ENCODE measurements at places on chromosomes 7 and 10.

GRCh38 chr10:123462756-123463155, 203.4 kb upstream of the GPR26 start:
- DNase-seq = no peak

GRCh38 chr10:96441322-96441885, 72.3 kb downstream of the TLL2 start:
- no peak for DNase-seq

- no peak for DNase-seq
These were observed 43.7 kb upstream of the SLIT1 start for GRCh38 chr10:97229322-97230015.

DNA sequence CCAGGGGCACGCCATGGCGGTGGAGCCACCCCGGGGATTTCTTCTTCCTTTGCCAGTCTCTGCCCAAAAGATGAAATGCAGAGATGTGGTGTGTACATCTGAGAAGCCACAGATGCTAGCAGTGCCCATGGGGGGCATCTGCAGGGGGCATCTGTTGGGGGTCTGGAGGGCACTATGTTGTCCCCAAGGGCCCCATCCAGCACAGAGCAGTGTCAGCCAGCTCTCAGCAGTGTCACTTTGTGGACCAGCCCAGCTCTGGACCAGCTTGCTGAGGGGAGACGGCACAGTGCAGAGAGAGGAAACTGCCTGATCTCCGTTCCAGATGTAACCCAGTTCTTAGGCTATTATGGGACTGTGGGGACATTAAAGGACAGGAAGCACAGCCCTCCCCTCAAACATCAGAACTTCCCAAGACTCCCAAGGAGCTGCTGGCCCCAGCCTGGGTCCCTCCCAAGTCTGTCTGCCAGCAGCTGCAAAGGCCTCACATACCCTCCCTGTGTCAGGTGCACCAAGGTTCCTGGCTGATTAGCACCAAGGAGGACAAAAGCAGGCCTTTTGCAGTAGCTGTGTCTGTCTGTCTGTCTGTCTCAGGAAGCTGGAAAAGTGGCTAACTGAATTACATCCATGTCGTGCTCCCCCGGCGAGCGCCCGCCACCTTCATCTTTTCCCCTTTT, 536.5 kb downstream of the PTPRN2 start:
- no peak for DNase-seq

DNA sequence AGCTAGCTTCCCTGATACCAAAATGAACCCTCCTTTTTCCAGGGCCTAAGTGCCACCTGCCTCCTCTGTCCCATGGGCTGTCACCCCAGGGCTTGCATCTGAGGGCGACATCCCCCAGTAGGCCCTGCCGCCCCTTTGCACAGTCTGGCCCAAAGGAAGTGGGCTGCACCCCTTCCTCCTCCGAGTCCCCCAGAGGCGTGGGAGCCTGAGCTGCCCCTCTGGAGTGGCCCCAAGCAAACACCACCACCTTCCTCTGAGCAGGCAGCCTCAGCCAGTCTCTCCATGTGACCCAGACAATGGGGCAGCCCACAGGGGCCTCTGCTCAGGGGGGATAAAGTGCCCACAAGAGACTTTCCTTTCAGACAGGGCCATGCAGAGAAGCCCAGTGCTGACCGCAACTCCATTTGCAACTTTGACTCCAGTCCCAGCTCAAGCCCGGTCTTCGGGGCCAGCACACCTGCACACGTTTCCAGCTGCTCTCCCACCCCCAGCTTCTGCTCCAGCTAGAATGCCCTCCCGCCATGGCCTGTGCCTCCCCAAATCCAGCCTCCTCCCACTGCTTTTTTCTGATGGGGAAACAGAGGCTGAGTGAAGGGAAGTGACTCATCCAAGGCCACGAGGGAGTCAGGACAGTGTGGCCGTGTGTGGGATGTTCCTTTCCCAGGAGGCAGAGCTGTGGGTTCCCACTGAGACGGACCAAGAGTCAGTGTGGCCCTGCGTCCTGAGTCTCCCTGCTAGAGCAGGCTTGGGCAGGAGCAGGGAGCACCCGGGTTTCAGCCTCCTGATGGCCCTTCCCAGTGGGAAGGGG, 111.9 kb downstream of the ZMIZ1 start:
- no peak for DNase-seq

DNA sequence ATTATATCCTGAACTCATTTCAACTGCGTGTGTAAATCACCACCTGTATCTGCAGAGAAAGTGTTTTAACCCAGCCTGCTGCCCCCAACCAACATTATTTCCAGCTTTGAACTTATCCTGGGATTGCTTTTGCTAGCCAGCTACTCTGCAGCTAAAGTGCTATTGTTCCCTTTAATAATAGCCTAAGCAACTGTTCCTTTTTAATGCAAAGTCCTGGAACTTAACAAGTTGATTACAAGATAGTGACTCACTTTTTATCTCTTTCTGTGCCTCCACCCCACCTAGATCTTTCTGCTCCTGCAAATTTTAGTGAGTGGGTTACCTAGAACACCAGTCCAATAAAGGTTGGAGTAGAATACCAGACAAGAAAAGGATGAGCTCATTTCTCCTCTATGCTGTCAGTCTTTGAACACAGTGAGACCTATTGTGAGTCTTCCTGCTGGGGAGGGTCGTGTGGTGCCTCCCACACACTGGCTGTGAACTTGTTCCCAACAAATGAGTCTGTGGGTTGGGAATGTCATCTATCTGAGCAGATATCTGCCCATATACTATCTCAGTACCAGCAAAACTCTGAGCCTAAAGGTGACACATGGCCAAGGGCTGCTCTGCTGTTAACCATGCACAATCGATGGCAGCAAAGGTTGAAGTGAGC, 137.7 kb downstream of the FAM204A start:
- no peak for DNase-seq

DNA sequence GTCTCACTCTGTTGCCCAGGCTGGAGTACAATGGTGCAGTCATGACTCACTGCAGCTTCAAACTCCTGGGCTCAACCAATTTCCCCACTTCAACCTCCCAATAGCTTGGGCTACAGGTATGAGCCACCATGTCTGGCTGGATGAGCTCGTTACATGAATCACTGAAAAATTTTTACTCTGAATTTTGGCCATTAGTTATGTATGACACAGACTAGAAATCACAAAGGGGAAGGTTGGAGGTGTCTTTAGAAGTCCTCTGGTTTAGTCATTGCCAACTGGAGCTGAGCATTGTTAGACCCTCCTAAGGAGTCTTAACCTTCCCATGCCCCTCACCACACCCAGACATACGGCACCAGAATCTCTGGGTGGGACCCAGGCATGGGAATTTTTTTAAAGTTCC, 34.7 kb downstream of the SVIL start:
- DNase-seq = no peak

GRCh38 chr10:43960477-43960876, 311.8 kb upstream of the ZNF32 start:
- DNase-seq = no peak

GRCh38 chr10:57303566-57303965, 942.5 kb upstream of the ZWINT start:
- no peak for DNase-seq

GRCh38 chr7:102450242-102450641, 14.4 kb downstream of the ALKBH4 start:
- no peak for DNase-seq

- no peak for DNase-seq
These were observed 59.8 kb upstream of the DNAAF5 start for GRCh38 chr7:666454-667292.

- DNase-seq = no peak
These were observed 22.0 kb upstream of the SLC26A4 start for GRCh38 chr7:107638594-107638993.

DNA sequence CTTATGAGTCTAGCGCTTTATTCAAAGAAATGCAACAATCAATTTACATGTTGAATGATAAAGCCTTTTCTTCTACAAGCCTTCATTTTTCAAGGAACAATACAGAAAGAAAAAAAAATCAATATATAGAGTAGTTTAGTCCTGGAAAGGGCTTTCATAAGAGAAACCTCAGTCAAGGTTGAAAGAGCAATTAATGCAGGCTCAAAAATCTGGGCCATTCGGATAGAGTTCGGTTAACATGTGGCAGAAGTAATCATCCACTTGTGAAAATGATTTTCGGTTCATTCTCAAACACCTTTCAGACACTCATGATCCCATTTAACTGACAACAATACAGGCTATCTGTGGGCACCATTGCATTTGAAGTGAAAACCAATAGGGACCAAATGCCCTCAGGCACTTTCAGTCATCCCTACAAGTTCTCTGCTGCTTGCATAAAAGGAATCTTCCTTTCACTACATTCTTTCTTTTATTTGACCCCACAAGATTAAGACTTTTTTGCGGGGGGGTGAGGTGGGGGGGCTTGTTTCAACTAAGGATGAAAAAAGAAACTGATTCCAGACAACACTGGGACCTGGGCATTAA, 177.9 kb downstream of the RNF133 start:
- no peak for DNase-seq

GRCh38 chr10:17005621-17006566, 123.7 kb downstream of the CUBN start:
- DNase-seq = no peak

- DNase-seq = no peak
These were observed 20.0 kb downstream of the VSIR start for GRCh38 chr10:71753091-71753959.

GRCh38 chr7:135508883-135509588, 866 bp downstream of the CNOT4 start:
- DNase-seq = no peak

DNA sequence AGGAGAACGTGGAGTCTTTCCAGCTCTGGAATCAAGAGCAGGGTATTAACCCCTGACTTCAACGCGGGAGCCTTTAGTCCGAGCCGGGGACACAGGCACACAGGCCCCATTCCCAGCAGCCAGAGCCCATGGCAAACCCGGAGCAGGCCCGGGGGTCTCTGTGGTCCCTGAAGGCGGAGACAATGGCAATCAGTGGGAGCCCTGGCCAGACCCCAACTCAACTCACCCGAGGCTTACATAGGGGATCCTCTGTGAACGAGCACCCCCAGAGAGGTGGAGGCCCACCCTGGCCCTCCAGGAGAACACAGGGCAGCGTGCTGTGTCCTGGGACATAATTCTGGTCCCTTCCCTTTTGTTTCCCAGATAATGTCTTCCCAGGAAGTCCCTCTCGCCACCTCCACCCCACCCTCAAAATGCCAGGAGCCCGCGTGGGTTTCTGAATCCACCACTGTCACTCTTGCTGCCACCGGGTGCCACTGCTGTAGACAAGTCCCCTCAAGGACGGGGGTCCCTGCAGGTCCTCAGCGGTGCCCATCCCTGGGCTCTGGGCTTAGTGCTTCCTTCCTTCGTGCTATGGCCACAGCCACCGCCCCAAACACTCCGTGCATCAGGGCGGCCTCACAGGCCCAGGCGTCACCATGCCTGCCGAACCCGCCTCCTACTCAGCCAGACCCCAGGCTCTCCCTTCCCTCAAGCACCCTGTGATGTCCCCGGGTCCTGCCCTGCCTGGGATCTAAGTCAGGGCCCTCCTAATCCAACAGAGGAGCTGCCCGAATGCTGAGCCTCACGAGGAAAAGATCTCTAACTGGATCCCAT, 28.6 kb upstream of the PPP2R2D start:
- no peak for DNase-seq

DNA sequence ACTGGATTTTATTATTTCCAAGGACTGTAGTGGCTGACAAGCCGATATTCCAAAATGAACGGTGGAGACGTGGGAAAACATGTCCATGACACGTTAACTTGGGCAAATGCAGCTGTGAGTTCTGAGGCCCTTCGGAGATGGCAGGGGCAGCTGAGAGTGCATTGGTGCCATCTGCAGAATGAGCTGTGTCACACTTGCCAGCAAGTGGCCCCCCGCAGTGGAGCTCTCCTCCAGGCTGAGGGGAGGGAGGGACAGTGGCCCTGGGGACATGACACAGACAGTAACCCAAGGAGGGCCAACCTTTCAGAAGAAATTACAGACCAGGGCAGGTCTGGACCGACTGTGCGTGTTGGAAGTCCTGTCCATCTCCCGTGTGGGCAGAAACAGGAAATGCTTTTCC, 139.4 kb downstream of the SVIL start:
- no peak for DNase-seq

DNA sequence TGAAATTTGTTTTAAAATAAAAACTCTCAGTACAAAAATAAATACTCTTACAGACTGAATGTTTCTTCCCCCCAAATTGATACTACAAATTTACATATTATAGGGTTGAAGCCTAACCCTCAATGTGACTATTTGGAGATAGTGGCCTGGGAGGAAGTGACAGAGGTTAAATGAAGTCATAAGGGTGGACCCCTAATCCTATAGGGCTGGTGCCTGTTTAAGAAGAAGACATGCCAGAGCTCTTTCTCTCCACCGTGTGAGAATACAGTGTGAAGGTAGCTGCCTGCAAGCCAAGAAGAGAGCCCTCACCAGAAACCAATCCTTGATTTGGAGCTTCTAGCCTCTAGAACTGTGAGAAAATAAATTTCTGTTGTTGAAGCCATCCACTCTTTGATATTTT, 67.6 kb downstream of the MCU start:
- DNase-seq = no peak

GRCh38 chr10:20287586-20287985, 471.4 kb downstream of the PLXDC2 start:
- DNase-seq = no peak

- no peak for DNase-seq
These were observed 138.9 kb upstream of the SVIL start for GRCh38 chr10:29773675-29774091.

DNA sequence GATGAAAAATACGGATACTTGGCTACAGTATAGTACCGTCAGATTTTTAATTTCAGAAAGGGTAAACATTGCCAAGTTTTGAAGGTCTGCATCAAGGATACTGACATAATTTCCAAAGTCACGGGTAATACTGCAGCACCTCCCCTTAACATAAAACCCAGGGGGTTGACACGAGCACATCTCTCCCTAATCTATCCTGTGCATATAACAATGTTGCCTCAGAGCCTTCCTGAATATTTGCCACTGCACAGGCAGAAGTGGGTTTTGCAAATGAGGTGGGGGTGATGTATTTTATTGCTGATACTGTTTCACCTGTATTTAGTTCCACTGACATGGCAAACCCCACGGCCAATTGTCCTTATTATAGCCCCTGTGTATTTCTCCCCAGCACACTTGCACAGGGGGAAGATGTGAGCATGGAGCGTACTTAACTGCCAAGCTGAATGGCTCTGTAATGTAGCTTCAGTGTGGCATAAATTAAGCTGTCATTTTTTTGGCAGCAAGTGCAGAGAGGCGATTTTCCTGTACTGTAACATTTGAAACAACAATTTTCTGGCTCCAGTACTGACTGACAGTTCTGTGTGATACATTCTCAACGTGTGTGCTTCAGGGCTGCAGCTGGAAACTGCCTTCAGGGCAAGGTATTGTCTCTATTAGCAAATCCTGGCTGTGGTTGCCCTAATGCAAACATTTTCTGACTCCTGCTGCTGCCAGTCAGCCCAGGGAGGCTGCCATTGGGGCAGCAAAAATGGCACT, 299.6 kb upstream of the SP4 start:
- no peak for DNase-seq

GRCh38 chr7:82985144-82985802, 177.4 kb downstream of the PCLO start:
- DNase-seq = no peak

GRCh38 chr7:150570556-150571465, 3.6 kb downstream of the GIMAP4 start:
- no peak for DNase-seq
